ENCODE measurements at places on chromosomes 4 and X.

DNA sequence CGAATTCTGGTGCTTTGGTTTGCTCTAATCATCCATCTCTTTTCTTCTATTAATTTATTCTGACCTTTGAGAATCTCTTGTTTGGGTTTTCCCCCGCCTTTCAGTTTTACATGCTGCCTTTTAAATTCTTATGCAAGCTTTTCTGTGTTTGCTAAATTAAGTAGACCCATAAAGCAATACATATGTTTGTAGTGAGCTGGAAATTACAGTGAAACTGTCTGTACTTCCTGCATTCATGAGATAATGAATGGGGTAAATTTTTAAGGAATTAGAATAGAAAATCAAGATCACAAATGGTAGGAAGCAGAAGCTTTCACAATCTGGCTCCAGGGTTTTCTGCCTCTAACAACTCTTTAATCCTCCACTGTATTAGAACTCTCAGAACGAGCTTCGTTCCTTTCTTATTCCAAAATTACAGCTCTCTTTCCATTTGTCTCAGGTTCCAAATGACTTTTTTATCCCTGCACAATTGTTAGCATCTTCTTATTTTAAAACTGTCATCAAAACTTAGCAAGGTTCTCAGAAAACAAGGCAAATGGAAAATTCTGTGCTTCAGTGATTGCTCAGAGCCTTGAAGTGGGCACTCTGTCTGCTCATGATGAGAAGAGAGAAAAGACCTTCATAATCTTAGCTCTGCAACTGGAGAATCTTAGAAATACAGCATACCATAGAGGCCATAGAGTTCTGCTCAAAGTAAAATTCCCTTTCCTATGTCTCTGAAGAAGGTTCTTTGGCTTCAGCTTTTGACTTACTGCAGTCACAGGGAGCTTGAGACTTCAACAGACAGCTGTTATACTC is 108.2 kb downstream of the EGF start:
- no peak for DNase-seq

DNA sequence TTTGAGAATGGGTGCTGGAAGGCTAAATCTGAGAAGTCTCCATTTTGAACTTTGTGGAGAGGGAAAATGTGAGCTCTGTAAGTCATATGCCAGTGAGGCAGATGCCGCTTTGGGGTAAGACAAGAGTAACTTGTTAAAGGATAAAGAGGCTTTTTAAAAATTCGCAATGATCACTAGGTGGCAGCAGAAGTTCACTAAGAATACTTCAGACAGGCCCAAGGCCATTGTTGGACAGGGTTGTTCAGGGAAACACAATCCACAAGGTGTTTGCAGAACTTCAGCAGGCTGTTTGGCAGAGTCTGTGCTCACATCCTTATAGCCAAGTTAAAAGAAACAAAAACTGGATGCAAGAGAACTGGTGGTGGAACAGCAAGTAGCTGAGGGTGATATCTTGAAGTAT is 13.7 kb upstream of the PIGA start:
- DNase-seq, result peak; percentile 82

DNA sequence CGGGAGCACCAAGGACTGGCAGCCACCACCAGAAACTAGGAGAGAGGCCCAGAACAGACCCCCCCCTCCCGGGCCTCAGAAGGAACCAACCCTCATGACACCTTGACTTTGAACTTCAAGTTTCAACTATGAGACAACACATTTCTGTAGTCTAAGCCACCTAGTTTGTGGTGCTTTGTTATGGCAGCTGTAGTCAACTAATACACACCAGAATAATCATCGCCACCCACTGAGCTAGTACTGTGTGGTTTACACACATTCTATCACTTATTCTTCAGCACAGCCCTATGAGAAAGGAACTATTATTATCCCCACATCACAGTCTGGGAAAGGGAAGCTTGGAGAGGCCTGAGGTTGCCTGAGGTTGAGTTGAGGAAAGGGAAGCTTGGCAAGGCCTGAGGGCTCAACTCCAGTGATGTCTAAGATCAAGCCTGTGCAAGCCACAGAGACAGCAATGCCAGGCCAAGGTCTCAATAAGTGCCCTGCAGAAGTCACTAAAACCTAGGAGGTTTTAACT is 126.6 kb downstream of the FHDC1 start:
- no peak for DNase-seq

DNA sequence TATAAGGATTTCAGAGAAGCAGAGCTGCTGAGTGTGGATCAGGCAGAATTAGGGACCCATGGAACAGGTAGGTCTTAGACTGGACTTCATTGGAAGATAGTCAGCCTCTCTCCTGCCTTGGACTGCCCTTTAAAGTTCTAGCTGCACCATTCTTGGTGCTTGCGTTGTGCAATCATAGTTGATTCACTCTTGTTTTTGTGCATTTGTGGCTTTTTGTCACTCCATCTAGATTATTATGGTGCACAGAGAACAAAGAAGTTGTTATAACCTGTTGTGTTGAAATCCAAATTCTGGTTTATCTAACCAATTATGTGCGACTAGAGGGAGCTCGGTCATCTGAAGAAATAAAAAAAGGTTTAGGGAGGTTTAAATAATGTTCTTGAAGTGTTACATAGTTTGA is 59.3 kb downstream of the JADE1 start:
- no peak for DNase-seq

DNA sequence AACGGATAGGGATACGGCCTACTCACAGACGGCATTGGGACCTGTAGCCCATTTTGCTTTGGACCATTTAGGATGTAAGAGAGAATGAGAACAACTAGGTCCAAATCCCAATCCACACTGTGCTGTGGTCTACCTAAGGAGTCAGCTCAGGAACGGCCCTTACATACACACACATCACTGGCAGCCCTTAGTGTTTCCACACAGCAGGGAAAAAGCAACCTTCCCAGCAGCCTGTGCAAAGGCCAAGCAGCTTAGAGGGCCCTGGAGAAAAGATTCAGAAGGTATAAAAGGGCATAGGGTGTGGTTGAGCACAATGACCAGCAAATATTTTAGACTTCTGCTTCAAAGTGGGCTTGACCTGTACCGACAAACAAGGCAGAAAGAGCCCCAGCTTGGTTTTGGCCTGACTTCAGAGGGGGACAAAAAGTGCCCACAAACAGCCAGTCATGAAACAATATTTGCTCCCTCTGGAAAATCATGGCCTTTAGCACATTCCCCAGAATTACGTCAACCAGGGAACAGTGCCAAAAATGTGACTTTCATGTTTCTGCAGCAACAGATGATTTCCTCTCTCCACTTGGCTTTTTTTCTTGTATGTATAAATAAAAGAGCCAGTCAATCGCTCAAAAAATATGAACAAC is 359.5 kb upstream of the FGF16 start:
- DNase-seq, result no peak

- DNase-seq, result no peak
These were observed 18.2 kb upstream of the RHOH start for GRCh38 chr4:40178672-40179071.

DNA sequence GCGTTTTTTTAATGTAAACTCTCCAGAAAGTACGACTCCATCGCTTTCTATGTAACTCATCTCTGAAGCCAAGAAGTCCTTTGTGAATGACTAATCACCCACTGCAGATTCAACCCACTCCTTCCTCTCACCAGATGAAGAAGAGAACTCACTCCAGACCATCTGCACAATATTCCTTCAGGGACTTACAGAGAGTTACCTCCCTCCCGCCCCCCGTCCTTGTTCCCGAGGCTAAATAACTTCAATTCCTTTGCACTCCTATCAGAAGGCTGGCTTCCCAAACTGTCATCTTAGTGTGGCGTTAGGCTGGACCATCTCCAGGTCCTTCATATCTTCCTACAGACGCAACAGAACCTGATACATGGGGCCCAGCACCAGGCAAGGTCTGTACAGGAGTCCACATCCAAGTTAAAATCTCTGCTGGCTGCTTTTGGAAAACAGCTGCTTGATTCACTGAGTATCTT is 82.4 kb downstream of the AFAP1 start:
- peak; percentile 74 for DNase-seq

DNA sequence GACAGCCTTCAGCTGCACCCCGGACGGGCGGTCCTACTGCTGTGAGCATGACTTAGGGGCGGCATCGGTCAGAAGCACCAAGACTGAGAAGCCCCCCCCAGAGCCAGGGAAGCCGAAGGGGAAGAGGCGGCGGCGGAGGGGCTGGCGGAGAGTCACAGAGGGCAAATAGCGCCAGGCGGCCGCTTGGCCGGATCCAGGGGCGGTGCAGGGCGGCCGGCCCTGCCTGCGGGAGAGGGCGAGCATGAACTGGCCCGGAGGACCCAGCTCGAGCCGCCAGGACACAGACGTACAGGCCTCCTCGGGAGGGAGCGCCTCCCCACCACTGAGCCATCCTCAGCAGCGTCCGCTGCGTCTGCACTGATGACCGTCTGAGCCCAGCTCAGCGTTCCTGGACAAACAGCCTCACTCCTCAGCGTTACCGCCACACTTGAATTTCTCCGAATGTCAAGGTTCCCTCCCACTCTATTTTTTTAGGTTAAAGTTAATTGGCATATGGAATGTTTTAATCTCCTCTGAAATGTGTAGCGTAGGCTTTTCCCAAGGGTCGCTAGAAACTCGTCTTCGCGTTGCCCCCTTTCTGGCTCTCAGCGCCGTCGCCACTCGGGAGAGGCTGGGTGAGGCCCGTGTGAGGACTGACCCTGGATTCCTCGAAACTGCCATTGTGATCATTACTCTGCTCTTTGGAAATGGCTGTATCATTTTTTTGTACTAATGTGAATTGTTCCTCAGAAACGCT is 29.9 kb downstream of the NELFA start:
- no peak for DNase-seq

GRCh38 chr4:11537846-11538245 is 109.2 kb upstream of the HS3ST1 start:
- DNase-seq, result no peak

DNA sequence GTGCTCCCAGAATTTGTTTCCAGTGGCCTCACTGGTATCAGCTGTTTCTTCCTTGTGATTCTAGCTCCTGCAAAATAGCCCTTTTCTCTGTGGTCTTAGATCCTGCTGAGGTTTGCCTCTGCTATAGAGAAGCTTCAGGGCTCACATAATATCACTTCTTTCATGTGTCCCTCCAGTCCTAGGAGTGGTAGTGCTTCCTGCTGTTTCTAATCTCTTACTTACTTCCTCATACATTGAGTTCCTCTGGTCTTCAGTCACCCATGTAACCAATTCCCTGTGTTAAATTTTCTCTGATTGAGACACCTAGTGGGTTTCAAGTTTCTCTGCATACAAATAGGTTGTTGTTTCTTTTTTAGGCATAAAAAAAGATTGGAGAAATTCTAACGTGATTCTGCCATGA is 1567.9 kb downstream of the ARAP2 start:
- no peak for DNase-seq

DNA sequence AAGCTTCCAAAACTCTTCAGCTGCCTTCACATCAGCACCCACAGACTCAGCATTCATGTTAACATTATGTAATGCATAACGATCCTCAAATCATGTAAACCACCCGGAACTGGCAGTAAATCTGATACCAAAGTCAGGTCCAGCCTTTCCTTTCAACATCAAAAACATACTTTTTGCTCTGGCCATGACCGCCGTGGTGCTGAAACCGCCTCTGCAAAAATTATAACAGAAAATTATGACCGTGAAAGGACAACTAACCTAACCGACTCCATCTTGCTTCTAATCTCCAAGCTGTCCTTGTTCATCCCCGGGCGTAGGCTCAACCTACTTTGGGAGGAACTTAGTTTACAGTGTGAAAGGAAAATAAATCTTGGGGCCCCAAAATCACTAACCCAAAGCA is 51.6 kb downstream of the TRMT44 start:
- no peak for DNase-seq

All from A673 (cell line).